ENCODE measurements at places on chromosomes 12 and 14. TPM values are rescaled to one million over a fixed set of nuclear protein-coding genes. Genes with fewer than 3 reads are reported as not detected.
A peak's percentile ranks its signal among the peaks of the same experiment; 100 is the strongest.

DNA sequence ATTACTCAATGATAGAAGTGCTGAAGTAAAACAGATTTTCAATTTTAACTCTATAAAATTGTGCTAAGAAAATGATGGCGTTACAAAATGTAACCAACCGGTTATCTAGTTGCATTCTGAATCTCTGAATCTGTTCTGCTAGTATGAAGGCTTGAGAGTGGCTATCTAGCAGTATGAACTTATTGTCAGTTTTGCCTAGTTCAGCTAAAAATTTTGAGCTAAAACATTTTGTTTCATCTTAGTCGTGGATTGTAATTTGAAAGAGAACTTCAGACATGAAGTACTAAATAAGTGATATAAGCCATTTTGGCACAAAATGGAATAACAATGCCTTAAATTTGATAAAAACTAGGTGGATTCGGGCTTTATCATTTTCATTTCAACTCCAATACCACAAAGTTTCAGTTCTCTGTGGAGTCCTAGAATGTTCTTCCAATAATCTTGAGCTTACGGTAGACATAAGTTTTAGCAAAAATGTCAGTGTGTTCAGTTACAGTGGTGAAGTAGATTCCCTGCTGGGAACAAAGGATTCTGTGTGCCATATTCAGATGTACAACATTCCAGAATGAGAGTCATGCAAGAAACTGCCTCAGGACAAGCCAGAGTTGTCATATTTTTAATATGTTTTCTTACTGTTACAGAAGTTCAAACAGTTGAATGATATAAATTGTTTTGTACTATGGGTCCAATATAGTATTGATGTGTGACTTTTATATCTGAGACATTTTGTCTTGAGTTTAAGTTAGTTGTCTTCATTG, 28.1 kb downstream of the ATP6V1D start:
- DNase-seq = no peak

DNA sequence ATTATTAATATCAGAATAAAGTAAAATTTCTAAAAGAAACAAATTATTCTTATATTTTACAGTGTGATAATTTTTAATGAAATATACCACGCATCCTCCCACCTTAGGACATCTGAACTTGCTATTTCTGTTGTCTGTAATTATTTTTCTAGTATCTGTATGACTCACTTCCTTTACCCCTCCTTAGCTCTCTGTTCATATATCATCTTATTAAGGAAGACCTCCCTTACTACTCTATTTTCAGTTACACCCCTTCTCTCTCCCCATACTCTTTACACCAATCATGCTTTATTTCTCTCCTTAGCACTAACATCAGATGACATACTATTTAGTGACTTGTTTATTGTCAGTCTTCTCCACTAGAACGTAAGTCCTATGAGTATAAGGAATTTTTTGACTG, 34.2 kb upstream of the C12orf50 start:
- DNase-seq = no peak

- DNase-seq = no peak
Observed at GRCh38 chr12:65758401-65758800, 65.9 kb upstream of the HMGA2 start.

- no peak for DNase-seq
Observed at GRCh38 chr12:1924996-1925683, 6.7 kb upstream of the CACNA2D4 start.

- no peak for DNase-seq
Observed at GRCh38 chr14:95299271-95299670, 20.4 kb downstream of the CLMN start.

DNA sequence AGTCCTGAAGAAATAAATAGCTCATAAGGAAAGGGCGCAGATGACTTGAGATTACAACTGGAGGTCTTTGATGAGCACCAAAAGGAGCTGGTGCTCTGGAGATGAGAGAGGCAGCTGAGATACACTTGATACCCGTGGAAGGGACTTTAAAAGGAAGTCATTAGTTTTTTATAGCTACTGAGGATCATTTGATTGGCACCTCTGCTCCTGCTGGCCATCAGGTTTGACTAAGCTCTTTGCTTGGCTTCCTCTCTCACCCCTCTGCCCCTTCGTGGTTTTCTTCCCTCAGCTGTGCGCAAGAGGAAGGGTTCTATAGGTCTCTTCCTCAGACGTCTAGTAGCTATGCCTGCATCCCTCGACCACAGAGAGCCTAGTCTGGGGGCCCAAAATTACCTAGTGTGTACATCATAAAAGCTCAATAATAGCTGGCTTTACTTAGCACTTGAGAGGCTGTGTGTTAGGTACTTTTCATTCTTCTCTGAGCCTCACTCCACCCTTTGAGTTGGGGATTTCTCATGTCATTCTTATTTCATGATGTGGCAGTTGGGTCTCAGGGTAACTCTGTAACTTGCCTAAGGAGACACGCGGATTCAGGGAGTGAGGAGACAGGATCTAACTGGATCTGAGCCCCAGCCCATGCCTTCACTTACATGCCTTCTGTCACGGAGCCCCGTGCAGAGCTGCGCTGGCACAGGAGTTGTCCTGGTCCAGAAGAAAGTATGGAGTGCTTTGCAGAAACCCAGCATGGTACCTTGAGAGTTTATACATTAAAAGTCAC, 68.4 kb upstream of the ASPG start:
- no peak for DNase-seq

DNA sequence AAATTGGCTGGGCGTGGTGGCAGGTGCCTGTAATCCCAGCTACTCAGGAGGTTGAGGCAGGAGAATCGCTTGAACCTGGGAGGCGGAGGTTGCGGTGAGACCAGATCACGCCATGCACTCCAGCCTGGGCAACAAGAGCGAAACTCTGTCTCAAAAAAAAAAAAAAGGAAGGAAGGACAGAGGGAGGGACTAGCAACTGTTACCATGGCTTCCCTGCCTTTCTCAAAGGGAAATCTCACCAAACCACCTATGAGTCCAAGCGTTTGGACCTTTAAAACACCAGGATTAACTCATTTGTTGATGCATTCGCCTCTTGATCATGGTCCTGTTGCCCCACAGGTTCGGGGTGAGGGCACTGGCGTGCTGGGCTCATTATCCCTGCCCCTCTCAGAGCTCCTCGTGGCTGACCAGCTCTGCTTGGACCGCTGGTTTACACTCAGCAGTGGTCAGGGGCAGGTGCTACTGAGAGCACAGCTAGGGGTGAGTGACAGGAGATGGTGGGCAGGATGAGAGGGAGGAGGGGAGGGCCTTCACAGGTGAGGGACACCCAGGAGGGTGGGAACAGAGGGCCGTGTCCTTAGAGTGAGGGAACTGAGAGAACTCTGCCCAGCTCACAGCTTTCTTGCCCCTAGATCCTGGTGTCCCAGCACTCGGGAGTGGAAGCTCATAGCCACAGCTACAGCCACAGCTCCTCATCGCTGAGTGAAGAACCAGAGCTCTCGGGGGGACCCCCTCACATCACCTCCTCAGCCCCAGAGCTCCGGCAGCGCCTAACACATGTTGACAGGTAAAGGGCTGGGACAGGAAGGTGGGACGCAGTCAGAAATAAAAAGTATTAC, 10.2 kb upstream of the MYL6B start:
- DNase-seq = no peak

DNA sequence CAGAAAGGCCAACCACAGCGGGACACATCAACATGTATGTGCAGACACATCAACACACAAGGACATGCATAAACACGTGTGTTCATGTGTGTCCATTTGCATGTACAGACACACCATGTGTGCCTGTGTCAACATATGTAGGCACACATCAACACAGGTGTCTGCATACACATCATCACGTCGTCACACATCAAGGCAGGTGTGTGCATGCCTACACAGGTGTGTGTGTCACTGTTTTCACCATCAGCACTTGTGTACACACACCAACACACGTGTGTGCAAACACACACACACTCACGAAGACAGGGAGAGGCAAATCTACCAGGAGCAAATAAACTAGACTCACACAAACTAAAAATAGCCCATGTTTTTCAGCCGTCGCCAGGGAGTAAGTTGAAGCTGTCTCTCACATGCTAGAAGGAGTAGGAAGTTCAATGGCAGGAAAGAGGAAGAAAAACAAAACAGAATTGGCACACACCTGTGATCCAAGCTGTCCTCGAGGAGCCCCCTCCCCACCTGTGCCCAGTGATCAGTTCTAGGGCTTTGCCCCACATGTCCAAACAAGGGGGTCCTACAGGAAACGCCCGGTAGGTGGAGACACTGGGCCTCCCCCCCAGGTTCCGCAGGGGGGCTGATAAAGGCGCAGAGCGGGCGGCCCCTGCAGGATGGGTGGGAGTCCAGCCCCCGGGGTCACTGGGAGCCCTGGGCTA, 7.4 kb downstream of the SCARB1 start:
- DNase-seq = no peak

GRCh38 chr14:51419685-51420084, 179.6 kb downstream of the TMX1 start:
- DNase-seq = no peak

GRCh38 chr14:67270933-67271332, 29.7 kb downstream of the PALS1 start:
- DNase-seq = no peak

- DNase-seq = no peak
Observed at GRCh38 chr14:58954901-58955861, 233.3 kb upstream of the DAAM1 start.

GRCh38 chr14:54738009-54738408, 164.6 kb downstream of the GCH1 start:
- no peak for DNase-seq

DNA sequence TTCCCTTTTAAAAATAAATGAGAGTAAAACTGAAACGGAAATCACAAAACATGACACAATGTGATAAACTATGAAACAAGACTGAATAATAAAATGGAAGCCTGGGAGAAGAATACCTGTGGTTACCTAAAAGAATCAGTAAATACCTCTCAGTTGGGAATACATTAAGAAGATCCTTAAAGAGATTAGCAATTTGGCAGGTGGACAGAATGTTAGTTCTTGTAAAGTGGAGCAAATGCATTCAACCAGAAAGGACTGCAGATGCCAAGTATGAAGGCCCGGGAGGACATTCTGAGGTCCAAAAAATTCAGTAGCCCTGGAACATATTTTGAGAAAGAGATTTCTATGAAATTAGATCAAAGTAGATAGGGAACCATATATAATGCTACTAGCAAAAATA, 861.3 kb upstream of the SEL1L start:
- DNase-seq = no peak

- DNase-seq = no peak
Observed at GRCh38 chr12:101181776-101182175, 28.3 kb downstream of the SLC5A8 start.

GRCh38 chr12:80868576-80868975, 69.2 kb downstream of the LIN7A start:
- no peak for DNase-seq

GRCh38 chr14:92248696-92249095, 74.3 kb upstream of the SLC24A4 start:
- DNase-seq = no peak

DNA sequence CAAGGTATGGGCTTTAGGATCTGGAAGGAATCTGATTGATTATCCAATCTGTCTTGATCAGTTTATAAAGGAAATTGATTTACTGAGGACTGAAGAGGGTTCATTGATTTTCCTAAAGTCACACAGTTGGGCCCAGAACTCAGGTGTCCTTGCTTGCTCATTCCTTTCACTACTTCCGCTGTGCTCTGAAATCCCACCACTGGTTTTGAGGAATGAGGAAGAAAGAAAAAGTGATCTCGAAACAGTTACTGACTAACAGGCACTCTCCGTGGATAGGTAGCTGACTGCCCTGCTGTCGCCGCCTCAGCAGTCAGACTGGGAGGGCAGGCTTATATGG, at the start of gene FITM1:
TSS of gene FITM1 (plus strand) at position 280 of the 337 bp plus-strand sequence. CDS start 905 bp downstream, outside the sequence.
- no peak for DNase-seq

DNA sequence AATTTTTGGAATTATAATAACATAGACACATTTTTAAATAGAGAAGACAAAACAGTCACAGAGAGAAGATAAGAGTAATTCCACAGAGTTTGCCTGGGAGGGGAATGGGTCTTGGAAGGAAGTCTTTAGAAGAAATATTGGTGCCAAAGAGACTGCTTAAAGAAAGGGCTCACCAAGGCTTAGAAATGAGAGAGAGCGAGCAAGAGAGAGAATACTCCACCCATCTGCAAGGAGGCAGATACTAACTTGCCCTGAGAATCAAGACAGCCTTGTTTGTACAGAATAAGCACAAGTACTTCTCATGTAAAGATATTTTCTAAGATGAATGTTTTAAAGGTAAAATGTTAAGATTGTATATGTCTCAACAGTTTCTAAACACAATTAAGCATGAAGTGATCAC, 165.5 kb downstream of the SLC38A4 start:
- DNase-seq = no peak

- DNase-seq = no peak
Observed at GRCh38 chr12:8446642-8447547, 8.9 kb upstream of the CLEC6A start.

GRCh38 chr12:131140069-131140435, 186.3 kb downstream of the ADGRD1 start:
- no peak for DNase-seq

GRCh38 chr14:70045310-70045709, 143.4 kb downstream of the SLC8A3 start:
- DNase-seq = no peak

- DNase-seq = no peak
Observed at GRCh38 chr14:63701606-63702299, 26.1 kb downstream of the SGPP1 start.

DNA sequence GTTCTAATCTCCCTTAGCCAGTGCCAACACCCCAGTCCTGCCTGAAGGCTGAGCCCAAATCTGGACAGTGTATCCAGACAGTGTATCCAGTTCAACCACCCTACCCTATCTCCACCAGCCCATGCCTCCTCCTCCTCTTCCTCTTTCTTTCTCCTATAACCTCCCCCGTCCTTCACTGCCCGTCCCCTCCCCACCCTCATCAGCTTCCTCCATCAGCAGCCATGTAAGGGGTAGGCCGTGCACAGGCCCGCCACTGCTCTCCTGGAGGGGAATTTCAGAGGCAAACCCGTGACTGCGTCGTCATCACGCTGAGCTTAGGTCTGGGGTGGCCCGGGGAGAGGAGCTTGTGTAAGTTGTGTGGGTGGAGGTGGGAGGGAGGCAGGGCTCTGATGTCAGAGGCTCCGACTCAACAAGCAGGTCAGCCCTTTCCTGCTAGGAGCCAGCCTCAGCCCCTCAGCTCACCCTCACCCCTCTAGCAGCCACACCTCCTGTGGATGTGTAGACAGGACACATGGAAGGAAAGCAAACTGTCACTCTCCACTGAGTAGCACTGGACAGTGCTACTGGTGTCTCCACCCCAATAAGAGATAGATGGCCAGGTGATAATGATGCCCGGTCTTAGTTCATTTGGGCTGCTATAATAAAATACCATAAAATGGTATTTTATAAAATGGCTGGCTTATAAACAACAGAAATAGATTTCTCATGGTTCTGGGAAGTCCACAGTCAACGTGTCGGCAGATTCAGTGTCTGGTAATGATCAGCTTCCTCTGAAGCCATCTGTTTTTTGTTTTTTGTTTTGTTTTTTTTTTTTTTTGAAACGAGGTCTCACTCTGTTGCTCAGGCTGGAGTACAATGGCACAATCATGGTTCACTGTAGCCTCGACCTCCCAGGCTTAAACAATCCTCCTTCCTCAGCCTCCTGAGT, 50.5 kb downstream of the IRF2BPL start:
- DNase-seq = peak; percentile 17

The KRT75 gene
- total RNA-seq = not detected

The OTX2 gene
- total RNA-seq = not detected

The RTL1 gene
- not detected for total RNA-seq

The PLEKHG7 gene
- not detected for total RNA-seq

The OR4Q2 gene
- total RNA-seq = not detected

The LYZ gene
- total RNA-seq = 4.5 TPM

The HOXC9 gene
- not detected for total RNA-seq

The MMP14 gene
- total RNA-seq = 8.3 TPM

The CLEC6A gene
- total RNA-seq = not detected

Measured in occipital lobe (tissue), 3 donors.